Aorta (tissue), 5 donors: ENCODE measurements at places on chromosomes 7 and 10. TPM values are rescaled to one million over a fixed set of nuclear protein-coding genes. Genes with fewer than 3 reads are reported as not detected.

GRCh38 chr10:5663692-5664427, 2.5 kb downstream of the ASB13 start:
- DNase-seq: no peak

- no peak for DNase-seq
Observed at GRCh38 chr10:77310288-77310840, 327.2 kb downstream of the KCNMA1 start.

- peak; percentile 88 for DNase-seq
Observed at GRCh38 chr10:11742009-11742778, at the start of gene ECHDC3. ECHDC3 (plus strand) TSS chr10:11742382; CDS start chr10:11742577, 195 bp downstream.

- no peak for DNase-seq
Observed at GRCh38 chr10:7507887-7508726, 97.3 kb upstream of the SFMBT2 start.

FAM25A gene
- not detected for total RNA-seq

GRCh38 chr7:80387634-80388193, 124.2 kb downstream of the GNAT3 start:
- no peak for DNase-seq

PTPN20 gene
- 8.2 TPM for total RNA-seq

LRRC18 gene
- total RNA-seq: not detected

DENND2A gene
- total RNA-seq: 5.9 TPM

DNA sequence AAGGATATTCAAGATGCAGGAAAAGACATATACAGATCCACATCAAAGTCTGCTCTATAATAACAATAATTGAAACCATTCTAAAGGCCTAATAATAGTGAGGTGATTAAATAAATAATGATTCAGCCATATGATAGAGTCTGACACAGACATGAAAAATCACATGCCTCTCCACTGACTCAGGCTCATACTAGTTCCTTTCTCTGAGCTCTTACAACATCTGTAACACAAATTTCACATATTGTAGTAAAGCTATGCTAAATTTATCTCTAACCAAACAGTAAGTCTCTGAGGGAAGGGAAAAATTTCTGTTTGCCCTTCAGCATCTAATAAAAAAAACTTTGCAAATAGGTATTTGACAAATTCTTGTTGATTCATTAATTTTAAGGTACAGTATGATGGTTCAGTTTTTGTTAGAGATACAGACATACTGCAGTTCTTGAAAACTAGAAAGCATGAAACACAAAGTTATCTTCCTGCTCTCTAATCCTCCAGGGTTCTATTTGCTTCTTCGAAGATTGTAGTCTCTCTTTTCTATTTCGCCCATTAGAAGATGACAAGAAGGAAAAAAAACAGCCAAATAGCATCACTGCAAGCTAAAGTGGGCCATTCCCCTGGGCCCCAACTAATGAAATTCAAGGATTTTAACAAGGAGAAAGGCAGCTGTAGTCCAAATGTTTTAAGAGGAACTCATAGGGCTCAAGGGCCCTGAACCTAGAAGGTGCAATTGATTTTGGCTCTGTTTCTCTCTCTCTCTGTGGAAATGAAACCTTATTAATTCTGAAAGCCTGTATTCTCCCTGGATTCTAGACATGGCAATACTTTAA, 53.9 kb downstream of the CUBN start:
- no peak for DNase-seq

TYW1B gene
- 3.8 TPM for total RNA-seq

GRCh38 chr7:129007572-129007971, 47.3 kb downstream of the TNPO3 start:
- no peak for DNase-seq

DNA sequence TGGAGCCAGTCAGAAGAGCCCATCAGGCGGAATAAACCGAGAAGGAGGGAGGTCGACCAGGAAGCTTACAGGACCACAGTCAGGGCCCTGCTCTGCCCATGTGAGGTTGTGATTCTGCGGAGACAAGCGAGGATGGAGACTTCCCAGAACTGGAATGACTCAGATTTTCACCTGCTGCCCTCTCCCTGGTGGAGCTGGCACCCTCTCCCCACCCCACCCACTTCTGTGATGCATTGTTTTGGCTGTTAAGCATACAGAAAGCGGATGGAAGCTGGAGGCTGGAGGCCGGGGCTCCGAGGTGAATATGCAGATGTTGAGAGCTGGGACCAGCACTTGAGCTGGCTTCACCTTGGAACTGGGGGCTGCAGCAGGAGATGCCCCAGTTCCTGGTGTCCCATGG, 57.4 kb downstream of the NPTX2 start:
- DNase-seq: no peak

DNA sequence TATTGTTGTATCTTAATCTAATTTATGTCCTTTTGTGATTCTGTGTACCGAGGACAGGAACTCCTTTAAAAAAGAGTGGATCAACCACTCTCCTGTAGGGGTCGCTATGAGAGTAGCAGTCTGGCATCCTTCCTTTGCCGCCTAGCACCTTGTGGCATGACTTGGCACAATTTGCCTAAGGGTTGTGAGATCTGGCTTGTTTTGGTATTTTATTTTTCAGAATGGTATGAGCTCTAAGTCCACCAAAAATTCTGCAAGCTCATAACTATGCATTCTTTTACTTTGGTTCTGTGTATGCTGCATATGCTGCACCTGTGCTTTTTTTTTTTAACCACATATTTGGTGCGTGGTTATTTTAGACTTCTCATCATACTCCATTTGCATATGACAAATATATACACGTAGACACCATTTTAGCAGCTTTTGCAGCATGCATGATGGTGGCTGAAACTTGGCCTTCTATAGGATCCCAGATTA, 112.8 kb downstream of the CDK14 start:
- DNase-seq: no peak

DNA sequence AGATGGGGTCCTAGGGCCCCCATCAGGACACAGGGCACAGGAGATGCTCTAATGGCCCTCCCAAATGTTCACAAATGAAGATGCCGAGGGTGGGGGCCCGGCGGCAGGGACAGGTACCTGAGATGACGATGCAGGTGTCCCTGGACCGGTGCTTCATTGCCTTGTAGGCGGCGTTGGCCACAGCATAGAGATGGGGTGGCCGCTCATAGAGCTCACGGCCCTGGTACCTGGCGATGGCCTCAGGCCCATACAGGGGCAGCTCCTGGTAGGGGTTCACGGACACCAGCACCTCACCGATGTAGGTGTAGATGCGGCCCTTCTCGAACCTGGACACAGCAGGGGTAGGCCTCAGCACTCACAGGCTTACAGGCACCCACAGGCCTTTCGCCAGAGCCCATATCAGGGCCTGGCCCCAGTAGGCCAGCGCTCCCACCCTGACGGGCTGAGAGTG, 2.0 kb downstream of the MYO1G start:
- DNase-seq: peak; percentile 48

DNA sequence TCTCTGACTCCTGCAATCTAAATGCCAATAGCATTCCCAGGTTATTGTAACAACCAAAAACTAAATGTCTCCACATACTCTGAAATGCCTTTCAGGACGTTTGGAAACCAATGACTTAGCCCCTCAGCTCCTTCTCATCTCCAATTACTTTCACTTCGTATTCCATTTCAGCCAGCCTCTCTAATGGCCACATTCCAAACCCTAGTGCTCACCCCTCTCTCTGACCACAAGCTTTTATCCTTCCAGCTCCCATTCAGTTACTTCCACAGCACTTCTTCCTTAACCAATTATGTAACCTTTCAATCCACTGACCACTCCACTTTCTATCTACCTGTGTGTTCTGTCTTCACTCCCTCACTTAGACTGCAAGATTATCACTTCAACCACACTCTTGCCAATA, 4.3 kb downstream of the NOC3L start:
- DNase-seq: no peak

CFAP69 gene
- total RNA-seq: 15.8 TPM

- DNase-seq: no peak
Observed at GRCh38 chr7:158569858-158570323, 17.7 kb downstream of the PTPRN2 start.

ATRNL1 gene
- total RNA-seq: 27.5 TPM

- DNase-seq: no peak
Observed at GRCh38 chr7:94421681-94422080, 27.0 kb downstream of the COL1A2 start.

DNA sequence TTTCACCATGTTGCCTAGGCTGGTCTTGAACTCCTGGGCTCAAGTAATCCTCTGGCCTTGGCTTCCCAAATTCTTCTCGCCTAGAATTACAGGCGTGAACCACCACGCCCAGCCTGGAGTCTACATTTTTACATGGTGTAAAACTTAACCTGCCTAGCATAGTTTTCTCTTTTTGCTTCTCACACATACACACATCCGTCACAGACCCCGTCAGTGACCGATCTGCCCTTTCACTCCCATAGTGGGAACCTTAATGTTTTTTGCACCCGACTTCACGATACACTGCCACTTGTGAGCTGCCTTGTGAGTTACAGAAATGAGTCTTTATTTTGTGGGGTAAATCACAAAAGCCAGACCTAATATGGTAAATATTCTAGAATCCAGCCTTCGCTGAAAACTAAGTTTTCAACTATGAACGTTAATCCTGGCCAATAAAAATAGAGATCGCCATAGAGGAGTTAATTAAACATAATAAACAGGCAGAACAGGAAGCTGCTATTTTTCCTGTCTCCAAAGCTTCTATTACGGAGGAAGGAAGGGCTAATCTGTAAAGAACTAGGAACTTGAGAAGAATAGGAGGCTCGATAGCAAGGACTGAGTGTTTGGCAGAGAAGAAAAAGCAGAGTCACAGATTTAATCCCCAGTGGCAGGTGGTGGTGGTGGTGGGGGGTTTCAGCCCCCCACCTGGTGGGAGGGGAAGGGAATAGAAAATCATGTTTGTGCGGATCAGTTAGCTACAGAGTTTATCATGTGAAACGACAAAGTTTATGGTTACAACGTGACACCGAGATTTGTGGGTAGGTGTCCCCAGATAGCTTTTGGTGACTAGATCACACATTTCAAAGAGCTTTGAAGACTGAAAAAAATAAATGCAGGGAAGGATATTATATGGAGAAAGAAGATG, 14.7 kb upstream of the FAM171A1 start:
- DNase-seq: peak; percentile 25

GRCh38 chr10:49207113-49207512, 18.9 kb upstream of the TMEM273 start:
- no peak for DNase-seq
